ENCODE measurements at places on chromosomes 1 and 21. TPM values are rescaled to one million over a fixed set of nuclear protein-coding genes. Genes with fewer than 3 reads are reported as not detected.

GRCh38 chr1:7266561-7266960, 481.3 kb downstream of the CAMTA1 start:
- DNase-seq = no peak

- no peak for DNase-seq
These were observed 640.7 kb upstream of the PTBP2 start for GRCh38 chr1:96080925-96081324.

The MAP1LC3C gene
- 0.49 TPM for total RNA-seq

DNA sequence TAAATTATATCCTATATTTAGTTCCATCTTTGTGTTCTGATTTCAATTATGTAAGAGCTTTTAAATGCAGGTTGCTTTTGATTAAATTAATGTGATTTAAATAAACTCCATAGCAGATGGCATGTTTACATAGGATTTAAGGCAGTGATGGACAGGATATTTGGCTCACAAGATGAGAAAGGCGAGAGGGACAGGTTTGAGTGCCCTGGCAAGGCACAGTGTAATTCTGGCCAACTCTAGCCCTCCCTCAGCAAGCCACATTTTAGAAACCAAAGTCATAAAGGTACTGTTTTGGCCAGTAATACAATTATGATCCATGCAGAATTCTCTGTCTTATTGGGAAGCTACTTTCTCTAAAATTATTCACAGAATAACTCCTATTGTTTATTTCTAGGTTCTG, 50.6 kb upstream of the C1orf146 start:
- DNase-seq = no peak

- no peak for DNase-seq
These were observed 85.1 kb downstream of the CAPZB start for GRCh38 chr1:19400192-19400611.

DNA sequence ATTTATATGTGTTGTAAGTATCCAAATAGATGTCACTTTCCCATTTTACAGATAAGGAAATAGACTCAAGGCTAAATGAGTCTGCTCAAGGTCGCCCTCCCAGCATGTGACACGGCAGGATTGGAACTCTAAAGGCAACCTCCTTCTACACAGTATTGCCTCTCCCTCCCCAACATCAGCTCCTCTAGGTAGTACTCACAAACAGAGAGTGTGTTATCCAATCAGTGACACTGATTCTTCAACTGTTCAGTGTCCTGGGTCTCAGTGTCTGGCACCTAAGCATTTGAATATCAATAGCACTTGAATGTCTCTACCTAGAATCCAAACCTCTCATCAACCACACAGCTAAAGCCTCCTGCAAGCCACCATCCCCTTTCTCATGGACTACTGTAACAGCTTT, 87.1 kb downstream of the DAB1 start:
- no peak for DNase-seq

DNA sequence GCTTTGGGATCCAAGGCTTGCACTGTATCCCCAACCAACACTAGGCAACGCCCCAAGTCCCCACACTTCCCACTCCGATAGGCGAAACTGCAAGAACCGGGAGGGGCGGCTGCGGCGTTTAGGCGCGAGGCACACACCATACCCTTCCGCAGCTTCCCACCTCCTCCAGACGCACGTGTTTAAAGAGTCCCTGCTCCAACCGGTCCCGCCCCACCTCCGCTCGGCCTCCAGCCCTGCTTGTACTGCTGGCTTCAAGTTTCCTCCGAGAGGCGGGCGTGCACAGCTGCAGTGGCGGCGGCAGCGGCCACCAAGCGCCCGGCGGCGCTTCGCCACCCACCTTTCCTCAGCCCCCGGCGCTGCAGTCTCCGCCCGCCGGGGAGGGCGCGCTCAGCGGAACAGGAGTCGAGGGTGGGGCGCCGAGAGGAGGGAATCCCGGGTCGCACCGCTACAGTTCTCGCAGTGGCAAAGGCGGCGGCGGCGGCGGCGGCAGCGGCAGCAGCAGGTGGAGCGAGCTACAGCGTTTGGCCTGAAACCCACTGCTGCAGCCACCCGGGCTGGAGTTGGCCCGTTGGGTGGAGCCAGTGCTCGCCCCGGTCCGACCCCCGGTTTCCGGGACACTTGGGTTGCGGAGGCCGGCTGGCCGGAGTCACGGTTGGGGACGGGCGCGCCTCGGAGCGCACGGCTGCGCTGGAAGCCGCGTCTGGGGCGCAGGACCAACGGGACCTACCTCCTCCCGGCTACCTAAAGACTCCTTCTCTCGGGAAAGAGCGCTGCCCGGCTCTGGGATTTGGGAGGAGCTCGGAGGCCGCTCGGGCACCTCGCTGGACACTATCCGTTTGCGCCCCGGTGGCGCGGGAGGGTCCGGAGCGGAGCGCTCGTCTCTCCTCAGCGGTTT, at the start of gene CNIH3:
CNIH3 (plus strand) TSS at position 457 of the 895 bp plus-strand sequence. CDS start 858 bp downstream, outside the sequence.
- DNase-seq = peak; percentile 72

- peak; percentile 51 for DNase-seq
These were observed 1.3 kb downstream of the CADM3 start for GRCh38 chr1:159172614-159173291.

DNA sequence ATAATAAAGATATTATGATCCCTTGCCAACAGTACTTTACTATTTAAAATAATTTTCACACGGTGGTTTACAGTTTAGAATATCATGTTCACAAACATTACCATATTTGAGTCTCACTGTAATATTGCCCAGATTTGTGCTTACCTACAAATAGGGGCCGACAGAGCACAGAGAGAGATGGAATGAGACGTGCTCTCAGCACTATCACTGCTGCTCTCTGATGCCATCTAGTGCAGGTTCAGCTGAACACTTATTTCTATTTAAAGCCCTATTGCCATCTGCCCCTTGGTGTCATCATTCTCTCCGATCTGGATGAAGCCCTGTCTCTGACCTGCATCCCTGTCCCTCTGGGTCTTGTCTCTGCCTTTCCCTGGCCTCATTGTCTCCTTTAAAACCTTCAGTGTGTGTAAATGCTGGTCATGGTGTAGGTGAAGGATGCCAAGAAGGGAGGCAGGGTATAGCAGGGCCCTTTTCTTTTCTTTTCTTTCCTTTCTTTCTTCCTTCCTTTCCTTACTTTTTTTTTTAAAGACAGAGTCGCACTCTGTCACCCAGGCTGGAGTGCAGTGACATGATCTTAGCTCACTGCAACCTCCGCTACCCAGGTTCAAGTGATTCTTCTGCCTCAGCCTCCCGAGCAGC, 6.9 kb upstream of the GPATCH4 start:
- peak; percentile 61 for DNase-seq

The SPATA6 gene
- total RNA-seq = 11.3 TPM

DNA sequence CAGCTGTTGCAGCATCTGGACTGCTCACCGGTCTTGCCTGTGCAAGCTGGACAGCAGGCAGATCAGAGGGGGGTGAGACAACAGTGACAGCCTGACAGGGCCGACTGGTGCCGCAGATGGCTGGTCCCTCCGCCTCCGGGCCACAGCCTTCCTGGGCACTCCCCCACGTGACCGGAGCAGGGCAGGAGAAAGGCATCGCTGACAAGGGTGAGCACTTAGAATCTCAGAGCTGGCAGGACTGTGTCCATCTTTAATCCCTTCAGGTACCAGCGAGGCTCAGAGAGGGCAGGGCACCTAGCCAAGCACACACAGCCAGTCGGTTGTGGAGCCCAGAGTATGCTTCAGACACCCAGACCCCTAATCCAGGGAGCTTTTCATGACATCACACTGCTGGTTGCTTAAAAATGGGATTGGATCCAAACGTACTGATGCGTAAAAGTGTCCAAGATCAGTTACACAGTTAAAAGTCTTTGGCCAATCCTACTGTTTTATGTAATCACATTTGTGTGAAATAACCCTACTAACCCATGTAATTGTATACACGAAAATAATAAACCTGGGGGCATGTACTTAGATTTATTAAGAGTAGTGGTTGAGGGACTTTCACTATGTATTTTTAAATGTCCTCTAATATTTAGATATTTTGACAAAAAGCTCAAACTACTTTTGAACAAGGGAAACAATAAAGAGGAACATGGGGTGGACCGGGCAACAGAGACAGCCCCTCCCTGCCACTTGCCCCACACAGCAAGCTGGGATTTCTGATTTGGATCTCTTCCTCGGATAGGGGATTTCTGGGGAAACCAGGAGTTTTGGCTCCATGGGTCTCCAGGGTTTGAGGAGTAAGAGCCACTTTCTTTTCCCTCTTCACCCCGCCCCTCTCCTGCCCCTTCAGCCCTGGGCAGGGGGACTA, 758 bp upstream of the CNTN2 start:
- DNase-seq = peak; percentile 54

The CGN gene
- 2.0 TPM for total RNA-seq

- DNase-seq = no peak
These were observed 104.9 kb upstream of the PTGFR start for GRCh38 chr1:78385744-78386462.

The AGT gene
- 6.3 TPM for total RNA-seq

The CLCA4 gene
- not detected for total RNA-seq

GRCh38 chr1:150513351-150513791, 2.2 kb upstream of the FALEC start:
- peak; percentile 43 for DNase-seq

GRCh38 chr1:97247196-97247595, 525.6 kb downstream of the PTBP2 start:
- DNase-seq = no peak

DNA sequence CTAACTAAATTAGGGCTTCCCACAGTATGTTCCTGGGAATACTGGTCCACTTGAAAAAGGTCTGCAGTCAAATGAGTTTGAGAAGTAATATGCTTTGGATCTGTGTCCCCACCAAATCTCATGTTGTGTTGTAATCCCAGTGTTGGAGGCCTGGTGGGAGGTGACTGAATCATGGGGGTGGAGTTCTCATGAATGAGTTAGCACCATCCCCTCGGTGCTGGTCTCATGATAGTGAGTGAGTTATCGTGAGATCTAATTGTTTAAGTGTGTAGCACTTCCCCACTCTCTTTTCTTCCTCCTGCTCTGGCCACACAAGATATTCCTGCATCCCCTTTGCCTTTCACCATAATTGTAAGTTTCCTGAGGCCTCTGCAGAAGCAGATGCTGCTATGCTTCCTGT, 16.9 kb upstream of the DMRTB1 start:
- DNase-seq = no peak

GRCh38 chr1:25099343-25099951, 132.9 kb downstream of the SYF2 start:
- DNase-seq = peak; percentile 65
